ENCODE measurements at places on chromosomes 11 and 22.

- peak; percentile 15 for DNase-seq
These were observed 1337.8 kb downstream of the BRD1 start for GRCh38 chr22:48489551-48490499.

DNA sequence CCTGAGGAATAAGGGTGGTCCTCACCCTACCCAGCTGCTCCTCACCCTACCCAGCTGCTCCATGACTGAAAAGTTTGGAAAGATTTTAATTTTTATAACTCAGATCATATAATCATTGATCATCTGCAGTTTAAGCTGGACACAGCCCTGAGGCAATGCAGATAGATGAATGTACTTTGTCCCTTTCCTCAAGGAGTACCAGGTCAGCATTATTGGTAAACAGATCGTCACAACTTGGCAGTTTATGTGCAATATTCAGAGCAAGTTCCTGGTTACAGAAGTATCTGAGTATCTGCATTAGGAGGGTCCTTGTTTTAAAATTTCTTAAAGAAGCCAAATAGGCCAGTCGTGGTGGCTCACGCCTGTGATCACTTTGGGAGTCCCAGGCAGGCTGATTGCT is 3.6 kb downstream of the TNRC6B start:
- DNase-seq = no peak

DNA sequence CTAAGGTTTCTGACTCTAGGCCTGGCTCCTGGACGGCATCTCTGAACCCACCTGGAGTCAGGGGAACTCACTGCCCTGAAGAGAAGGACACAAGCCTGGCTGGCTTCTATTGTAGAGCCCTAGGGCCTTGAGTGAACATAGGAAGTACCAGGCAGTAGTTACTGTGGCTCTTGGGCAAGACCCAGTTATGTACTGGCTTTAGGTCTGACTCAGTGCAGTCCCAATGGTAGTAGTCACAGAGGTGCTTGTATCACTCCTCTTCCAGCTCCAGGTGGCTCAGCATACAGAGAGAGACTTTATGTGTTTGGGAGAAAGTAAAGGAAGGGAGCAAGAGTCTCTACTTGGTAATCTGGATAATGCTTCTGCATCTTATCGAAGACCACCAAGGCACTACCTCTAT is 13.9 kb upstream of the PAK1 start:
- DNase-seq = no peak

DNA sequence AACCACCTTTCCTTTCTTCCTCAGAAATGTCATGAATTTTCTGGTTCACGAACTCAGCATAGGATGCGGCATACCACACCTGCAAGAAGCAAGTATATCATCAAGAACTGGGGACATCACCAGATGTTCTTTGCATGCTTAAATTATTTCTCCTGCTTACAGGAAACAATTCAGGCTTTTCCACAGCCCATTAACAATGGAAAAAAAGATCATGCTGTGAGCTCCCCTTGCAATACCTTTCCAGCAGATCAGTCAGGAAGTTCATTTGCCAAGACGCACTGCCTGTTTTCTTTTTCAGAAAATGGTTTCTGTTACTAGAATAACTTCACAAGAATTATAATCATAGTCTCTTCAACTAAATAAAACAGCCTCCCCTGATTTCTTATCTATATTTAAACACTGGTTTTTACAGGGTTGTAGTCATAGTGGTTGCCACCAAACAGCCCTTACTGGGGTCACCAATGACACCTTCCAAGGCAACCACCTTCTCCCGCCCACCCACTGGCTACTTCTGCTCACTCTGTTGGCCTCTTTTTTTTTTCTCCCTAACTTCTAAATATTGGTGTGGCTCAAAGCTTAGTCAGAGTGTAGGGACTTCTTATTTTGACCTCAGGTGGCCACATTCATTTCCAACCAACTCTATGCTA is 42.3 kb upstream of the NFRKB start:
- DNase-seq = no peak

- DNase-seq = no peak
These were observed 44.6 kb downstream of the CYB5R2 start for GRCh38 chr11:7628660-7629059.

- peak; percentile 35 for DNase-seq
These were observed 63.9 kb upstream of the CSNK2A3 start for GRCh38 chr11:11416917-11417316.

DNA sequence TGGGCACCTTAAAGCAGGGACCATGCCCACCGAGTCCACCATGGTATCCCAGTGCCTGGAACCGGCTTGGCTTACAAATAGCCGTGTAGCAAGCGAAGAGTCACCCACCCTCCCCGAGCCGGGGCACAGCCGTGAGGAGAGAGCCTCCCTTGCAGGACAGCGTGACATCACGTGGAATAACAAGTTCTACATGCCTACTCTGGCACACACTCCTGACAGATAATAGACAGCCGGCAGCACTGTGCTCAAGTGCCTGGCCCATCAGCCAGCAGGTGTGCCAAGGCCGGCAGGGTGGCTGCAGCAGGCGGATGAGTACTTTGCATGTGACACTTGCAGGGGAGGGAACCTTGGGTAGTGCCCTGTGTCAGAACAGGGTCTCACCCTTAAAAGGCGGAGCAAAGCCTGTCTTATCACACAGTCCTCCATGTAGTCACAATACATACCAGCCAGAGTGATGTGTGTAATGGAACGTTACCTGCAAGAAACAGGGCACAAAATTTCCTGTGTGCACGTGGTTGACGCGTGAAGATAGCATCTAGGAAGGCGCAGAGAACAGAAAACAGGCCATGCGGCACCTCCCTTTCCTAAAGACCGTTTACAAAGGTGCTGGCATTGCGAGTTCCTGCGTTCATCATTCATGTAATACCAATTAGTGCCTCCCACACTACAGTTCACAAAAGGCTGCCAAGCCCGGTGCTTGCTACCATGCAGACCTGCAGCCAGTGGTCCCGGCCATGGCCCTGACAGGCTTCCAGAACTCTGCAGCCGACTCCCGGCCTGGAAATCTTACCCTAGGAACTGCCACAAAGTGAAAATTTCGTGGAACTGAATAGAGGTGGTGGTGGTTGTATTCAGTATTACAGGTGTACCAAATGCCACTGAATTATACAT is 16.4 kb downstream of the TOM1 start:
- no peak for DNase-seq

GRCh38 chr22:23394525-23395326 is 185.4 kb downstream of the IGLL1 start:
- DNase-seq = no peak

DNA sequence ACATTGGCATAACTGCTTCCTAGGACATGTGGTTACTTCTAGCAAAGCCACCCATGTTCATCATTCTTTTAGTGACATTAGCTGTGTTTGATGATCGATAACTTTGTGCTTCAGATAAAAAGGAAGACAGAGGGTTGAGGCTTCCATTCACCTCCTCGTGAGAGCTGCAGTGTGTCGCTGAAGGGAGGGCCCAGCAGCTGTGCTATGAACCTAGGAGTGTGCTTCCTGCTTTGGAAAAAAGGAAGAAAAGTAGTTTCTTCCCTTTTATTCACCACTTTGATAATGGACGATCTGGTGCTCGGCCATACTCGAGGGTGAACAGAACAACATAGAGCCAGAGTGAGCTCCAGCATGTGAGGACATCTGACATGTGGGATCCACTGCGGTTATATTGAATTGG is 6.1 kb upstream of the RFPL2 start:
- no peak for DNase-seq

GRCh38 chr11:128135451-128135850 is 451.9 kb downstream of the ETS1 start:
- DNase-seq = peak; percentile 38

DNA sequence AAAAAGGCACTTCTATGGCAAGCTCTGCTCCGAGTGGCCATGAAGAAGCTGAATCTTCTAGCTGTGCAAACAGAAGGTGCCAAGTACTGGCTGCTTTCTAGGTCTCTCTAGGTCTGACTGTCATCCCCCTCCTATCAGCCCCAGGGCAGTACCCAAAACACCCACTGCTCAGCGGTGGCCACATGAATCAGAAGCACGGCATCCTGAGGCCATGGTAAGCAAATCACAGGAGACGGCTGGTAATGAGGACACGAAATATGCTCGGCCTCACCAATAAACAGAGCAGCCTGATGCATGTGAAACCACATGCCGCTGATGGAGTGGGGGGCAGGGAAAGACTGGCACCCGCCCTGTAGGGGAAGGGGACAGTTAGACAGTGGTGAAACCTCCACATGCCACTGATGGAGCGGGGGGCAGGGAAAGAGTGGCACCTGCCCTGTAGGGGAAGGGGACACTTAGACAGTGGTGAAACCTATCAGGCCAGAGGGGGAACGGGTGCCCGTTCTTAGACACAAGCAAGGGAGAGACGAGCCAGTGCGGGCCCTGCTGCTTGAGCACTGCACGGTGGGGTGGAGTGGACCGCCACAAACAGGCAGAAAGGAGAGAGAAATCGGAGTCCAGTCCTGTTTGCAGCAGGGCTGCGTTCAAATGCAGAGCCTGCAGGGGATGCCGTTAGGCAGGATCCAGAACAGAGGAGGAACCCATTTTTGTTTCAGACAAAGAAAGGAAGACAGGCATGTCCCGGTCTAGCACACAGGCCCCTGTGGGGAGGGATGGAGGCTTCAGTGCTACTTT is 29.9 kb upstream of the MOB2 start:
- DNase-seq = no peak

- peak; percentile 54 for DNase-seq
These were observed 45.3 kb downstream of the MED15 start for GRCh38 chr22:20552443-20553401.

- DNase-seq = no peak
These were observed 44.2 kb downstream of the EXPH5 start for GRCh38 chr11:108549319-108549885.

GRCh38 chr11:2540992-2541680 is 96.3 kb downstream of the KCNQ1 start:
- DNase-seq = no peak

- peak; percentile 52 for DNase-seq
These were observed 139.5 kb upstream of the TIMP3 start for GRCh38 chr22:32661737-32662586.

GRCh38 chr11:73537969-73538368 is 59.9 kb downstream of the FAM168A start:
- DNase-seq = no peak

- DNase-seq = no peak
These were observed 510.7 kb downstream of the OPCML start for GRCh38 chr11:133021553-133021952.

DNA sequence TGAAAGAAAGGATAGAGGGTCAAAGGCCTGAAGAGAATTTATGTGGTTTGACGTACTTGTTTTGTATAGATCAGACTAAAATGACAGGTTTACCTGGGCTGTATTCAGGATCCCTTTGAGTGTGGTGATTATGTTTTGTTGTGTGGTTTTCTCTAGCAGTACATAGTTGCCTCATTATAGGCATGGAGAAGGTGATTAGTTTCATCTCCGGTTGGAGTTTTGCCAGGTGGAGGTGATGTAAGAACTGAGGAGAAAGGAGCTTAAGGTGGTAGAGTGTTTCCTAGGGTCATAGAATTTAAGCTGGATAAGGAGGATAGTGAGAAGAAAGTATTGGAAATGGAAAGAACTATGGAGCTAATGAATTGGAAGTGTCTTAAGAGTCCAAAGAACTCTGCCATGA is 229.0 kb downstream of the TMEM135 start:
- DNase-seq = no peak

DNA sequence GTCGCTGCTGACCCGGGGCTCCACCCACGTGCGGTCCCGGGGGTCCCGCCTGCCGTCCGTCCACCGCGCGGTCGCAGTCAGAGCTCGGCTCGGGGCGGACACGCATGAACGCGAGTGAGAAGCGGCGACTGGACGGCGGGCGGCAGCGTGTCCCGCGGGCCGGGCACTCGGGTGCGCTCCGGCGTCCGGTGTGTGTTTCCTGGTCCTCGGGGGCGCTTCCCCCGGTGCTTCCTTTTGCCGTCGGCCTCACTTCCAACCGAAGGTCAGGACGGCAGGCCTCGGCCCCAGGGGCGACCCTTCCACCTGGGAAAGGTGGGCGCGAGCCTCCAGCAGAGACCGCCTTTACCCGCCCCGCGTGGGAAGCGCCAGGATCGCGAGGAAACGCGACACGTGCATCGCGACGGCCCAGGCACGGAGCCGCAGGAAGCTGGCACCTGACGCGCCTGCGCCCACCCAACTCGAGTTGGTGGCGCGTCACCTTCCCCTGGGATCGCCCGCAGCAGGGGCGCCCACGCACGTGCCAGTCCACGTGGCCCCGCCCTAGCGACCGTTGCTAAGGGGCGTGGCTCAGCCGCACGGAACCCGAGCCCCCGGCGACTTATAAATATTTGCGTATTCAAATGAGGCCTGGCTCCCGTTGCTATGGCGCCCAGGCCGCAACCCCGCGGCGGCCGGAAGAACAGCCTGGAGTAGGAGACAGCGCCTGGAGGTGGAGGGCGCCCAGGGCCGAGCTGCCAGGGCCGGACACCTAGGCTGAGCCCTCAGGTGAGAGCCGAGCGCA is at the start of gene LRRC56:
Gene LRRC56 (plus strand): TSS at position 687 of the 781 bp plus-strand sequence. CDS start 3,158 bp downstream, outside the sequence.
- peak; percentile 76 for DNase-seq

GRCh38 chr11:75632962-75633361 is 35.9 kb downstream of the MAP6 start:
- DNase-seq = no peak

DNA sequence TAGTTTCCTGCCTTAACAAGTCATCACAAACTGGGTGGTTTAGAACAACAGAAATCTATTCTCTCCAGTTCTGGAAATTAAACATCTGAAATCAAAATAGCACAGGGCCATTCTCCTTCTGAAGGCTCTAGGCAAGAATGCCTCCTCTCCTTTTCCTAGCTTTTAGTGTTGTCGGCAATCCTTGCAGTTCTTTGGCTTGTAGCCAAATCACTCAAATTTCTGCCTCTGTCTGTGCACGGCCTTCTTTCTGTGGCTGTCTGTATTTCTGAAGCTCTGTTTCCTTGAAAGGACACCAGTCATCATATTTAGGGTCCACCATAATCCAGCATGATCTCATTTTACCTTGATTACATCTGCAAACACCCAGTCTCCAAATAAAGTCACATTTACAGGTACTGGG is 795.5 kb downstream of the METTL15 start:
- peak; percentile 38 for DNase-seq

Data from cardiac fibroblast (primary cell).